GM23248 (cell line): ENCODE measurements at places on chromosomes 12 and 14. TPM values are rescaled to one million over a fixed set of nuclear protein-coding genes. Genes with fewer than 3 reads are reported as not detected.
A peak's percentile ranks its signal among the peaks of the same experiment; 100 is the strongest.

Gene KRT7
- 5.7 and 11.0 TPM in 2 replicates for total RNA-seq

Gene IL31
- total RNA-seq, result not detected in 2 replicates

Gene BHLHE41
- 0.76 and 1.6 TPM in 2 replicates for total RNA-seq

- H3K27me3 ChIP-seq, result no peaks in the 10 kb centered on the region
- no peaks in the 10 kb centered on the region for H3K4me1 ChIP-seq
- peak; percentile 46 for DNase-seq
- H3K27ac ChIP-seq, result no peak overlapping the region
- H3K4me3 ChIP-seq, result no peak overlapping the region
Observed at GRCh38 chr14:73935666-73936065, 14.2 kb downstream of the FAM161B start.

DNA sequence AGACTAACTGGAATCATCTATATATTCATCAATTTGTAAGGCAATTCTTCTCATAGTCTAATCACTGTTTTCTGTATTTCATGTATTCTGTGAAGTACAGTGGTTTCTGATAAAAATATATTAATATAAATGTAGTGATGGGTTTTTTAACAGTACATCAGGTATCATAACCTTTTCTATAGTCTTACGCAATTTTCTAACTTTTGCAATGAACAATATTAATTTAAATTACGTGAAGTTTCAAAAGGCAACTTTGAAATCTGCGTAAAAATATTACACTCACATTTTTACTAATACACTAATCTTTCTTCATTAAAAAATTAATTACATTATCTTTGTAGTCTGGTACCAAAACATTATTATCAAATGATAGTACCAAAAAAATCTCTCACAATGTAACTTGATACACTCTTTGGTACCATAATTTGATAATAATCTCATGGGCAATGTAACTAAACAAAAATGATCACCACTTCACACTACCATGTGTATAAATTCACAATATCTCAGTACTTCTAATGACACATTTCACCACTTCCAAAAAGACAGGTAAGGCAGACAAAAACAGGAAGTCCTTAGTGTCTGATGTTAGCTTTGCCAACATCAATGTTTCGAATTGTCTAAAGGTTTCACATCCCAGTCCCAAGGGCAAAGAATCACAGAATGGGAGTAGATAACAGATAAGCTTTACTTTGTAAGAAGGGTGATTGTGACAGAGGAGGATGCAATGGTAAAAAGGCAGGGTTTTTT, 8.7 kb downstream of the DNAI7 start:
- H3K27me3 ChIP-seq, result no peaks in the 10 kb centered on the region
- DNase-seq, result no peak
- no peaks in the 10 kb centered on the region for H3K36me3 ChIP-seq
- H3K4me3 ChIP-seq, result no peak overlapping the region
- peaks cover 5% of the 10 kb centered on the region for H3K4me1 ChIP-seq

DNA sequence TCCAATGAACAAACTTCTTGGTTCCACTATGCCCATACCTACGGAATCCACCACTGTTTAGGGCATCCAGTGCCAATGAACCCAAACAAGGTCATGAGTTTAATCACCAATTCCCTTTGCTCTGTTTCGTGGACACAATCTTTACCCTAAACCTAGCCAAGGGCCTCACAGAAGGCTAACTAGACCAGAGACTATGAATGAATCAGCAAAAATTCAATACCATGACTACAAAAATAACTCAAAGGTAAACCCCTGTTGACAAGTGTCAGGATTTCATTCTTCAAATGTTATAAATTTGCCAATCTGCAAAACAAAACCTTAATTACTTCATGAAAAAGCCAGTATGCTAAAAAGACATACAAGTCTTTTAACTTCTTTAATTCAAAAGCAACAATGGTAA, 96.7 kb downstream of the CEP128 start:
- no peaks in the 10 kb centered on the region for H3K36me3 ChIP-seq
- no peak for DNase-seq
- H3K27me3 ChIP-seq, result no peaks in the 10 kb centered on the region
- no peak overlapping the region for H3K27ac ChIP-seq
- peaks cover 10% of the 10 kb centered on the region; the same call in 1 of the 2 replicates for H3K4me1 ChIP-seq

GRCh38 chr14:56005191-56006053, 112.8 kb upstream of the PELI2 start:
- peak; percentile 92 for DNase-seq
- no peaks in the 10 kb centered on the region for H3K27me3 ChIP-seq
- peak overlapping the region; percentile 97 for H3K27ac ChIP-seq

- peak overlapping the region; percentile 74 for H3K27ac ChIP-seq
- H3K4me3 ChIP-seq, result no peak overlapping the region
- no peaks in the 10 kb centered on the region for H3K27me3 ChIP-seq
- no peaks in the 10 kb centered on the region for H3K36me3 ChIP-seq
- DNase-seq, result peak; percentile 43
Observed at GRCh38 chr14:51327376-51327775, 87.3 kb downstream of the TMX1 start.

DNA sequence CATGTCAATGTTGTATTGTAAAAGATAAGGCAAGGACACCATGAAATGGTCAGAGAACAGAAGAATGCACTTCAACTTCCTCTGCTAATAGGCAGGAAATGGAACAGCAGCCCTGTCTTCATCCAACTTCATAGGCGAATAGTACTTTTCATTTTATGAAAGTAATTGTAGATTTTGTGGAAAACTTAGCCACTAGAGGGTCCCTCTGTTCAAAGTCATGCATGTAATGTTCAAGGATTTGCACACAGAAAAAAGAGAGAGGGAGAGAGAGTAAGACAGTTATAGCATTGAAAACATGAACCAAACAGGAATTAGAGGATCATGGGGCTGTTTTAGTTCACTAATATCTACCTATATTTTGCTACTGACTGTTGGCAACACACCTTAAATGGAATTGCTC, 172.2 kb downstream of the FLRT2 start:
- H3K36me3 ChIP-seq, result no peaks in the 10 kb centered on the region
- no peak overlapping the region for H3K4me3 ChIP-seq
- no peaks in the 10 kb centered on the region for H3K4me1 ChIP-seq
- no peak for DNase-seq
- H3K27me3 ChIP-seq, result no peaks in the 10 kb centered on the region

- no peak overlapping the region for H3K27ac ChIP-seq
- H3K36me3 ChIP-seq, result no peaks in the 10 kb centered on the region
- H3K4me1 ChIP-seq, result no peaks in the 10 kb centered on the region
- no peak overlapping the region for H3K4me3 ChIP-seq
- H3K27me3 ChIP-seq, result no peaks in the 10 kb centered on the region; the same call in 1 of the 2 replicates
Observed at GRCh38 chr12:13289653-13290289, 93.2 kb downstream of the EMP1 start.

Gene SDSL
- total RNA-seq, result 5.1 and 6.3 TPM in 2 replicates

DNA sequence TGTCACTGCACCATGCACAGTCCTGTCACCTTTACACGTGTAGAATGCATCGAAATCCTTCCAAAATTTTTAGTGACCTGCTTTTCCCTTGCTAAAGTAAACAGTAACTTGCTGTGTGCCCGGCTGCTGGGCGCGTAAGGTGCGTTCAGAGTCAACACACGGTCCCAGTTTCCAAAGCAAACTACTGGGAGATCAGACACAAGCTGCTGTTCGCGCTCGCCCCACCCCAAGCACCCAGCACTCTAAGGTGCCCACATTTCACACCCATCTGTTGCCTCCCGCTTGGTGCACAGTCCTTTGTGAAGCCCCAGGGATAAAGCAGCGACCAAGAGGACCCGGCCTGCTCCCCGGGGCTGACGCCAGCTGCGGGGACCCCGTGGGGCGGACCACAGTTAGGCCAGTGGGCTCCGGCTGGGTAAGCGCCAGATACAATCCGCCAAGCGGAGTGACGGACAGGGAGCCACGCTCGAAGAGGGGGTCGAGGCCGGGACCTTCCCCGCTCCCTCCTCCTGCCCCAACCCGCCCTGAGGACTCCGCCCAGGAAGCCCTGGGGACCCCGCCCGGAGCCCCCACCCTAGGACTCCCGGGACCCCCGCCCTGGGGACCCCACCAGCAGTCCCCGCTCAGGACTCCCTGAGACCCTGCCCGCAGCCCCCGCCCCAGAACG, 633 bp downstream of the STX2 start:
- peak; percentile 64 for DNase-seq
- no peaks in the 10 kb centered on the region for H3K36me3 ChIP-seq
- peaks cover 7% of the 10 kb centered on the region; the same call in 1 of the 2 replicates for H3K4me1 ChIP-seq
- peak overlapping the region; percentile 90 for H3K4me3 ChIP-seq
- H3K27ac ChIP-seq, result 0 out of 2 replicates have a peak overlapping the region, but pooled peaks have one; percentile 3
- H3K27me3 ChIP-seq, result no peaks in the 10 kb centered on the region

DNA sequence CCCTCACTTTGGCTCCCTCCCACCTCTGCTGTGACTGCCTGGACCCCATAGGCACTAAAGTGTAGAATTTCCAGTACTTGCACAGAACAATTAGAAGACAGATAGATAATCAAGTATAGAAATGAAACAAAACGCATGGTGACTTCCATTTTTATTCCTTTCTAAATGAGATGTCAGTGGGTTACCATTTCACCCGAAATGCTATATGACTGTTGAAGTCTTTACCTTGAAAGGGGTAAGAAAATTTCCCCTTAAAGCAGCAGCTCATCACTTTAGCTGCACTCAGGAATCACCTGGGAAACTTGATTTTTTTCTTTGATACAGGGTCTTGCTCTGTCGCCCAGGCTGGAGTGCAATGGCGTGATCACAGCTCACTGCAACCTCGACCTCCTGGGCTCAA, 12.5 kb upstream of the KSR2 start:
- H3K27me3 ChIP-seq, result no peaks in the 10 kb centered on the region
- H3K36me3 ChIP-seq, result no peaks in the 10 kb centered on the region
- no peak overlapping the region for H3K27ac ChIP-seq
- H3K4me1 ChIP-seq, result peaks cover 13% of the 10 kb centered on the region
- H3K4me3 ChIP-seq, result no peak overlapping the region
- DNase-seq, result no peak

Gene PZP
- total RNA-seq, result not detected in 2 replicates

DNA sequence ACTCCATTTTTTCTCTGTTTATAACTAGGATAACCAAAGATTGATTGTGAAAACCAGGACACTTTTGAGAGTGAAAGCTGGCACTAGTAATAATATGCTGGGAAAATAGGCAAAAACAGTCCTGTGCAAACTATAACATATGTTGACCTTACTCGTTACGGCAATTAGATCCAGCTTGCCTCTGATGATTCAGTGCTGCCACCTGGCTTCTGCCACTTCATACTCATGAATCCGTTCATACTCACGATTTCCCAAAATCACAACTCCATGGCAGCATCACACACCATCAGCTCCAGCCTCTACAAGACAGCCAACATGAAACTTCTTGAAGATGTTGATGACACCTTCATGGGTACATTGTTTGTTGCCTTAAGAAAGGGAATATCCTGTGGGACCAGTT, 49.1 kb upstream of the CAND1 start:
- H3K4me3 ChIP-seq, result no peak overlapping the region
- H3K27ac ChIP-seq, result no peak overlapping the region
- no peaks in the 10 kb centered on the region; the same call in 1 of the 2 replicates for H3K27me3 ChIP-seq
- H3K4me1 ChIP-seq, result no peaks in the 10 kb centered on the region

DNA sequence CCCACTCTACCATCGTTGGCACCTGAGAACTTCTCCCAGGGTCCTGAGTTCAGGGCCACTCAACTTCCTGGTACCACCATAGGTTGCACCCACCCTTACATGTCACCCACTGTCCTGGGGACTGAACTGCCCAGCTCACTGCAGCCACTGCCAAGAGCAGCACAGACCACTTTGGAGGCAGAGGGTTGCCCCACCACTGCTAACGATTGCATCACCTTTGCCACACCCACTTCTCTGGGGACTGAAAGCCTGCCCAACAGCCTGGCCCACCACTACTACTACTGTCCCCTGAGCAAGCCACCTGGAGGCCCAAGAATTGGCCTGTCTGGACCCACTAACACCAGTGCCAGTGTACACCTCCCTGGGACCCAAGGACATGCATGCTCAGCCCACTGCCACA, 27.6 kb downstream of the CACNA2D4 start:
- H3K4me1 ChIP-seq, result no peaks in the 10 kb centered on the region
- peaks cover 26% of the 10 kb centered on the region for H3K27me3 ChIP-seq
- no peak overlapping the region for H3K4me3 ChIP-seq
- H3K36me3 ChIP-seq, result no peaks in the 10 kb centered on the region
- H3K27ac ChIP-seq, result no peak overlapping the region

DNA sequence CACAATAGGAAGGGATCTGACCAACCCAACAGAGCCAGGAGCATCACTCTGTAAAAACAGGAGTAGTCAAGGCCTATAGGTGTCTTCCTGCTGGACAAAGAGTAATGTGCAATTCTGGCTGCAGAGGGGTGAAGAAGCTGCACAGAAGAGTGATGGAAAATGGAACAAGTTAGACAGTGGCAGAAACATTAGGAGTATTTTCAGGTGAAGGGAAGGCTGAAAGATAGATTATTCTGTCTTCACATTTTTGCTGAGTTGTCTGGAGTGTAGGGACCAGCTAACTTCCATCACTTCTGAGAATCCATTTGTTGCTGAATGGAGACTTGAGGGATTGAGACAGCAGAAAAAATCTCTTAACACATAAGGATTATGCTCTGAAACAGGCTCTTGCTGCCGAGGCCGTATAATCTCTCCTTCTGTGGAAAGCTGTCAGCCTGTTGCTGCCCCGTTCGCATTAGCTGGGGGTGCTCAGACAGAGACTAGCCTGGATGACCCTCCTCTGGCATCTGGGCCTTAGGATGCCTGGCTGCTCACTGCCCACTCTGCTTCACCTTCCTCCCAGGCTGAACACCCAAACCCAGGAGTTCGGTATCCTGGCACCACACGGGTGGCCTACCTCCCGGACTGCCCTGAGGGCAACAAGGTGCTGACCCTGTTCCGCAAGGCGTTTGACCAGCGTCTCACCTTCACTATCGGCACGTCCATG, 3.1 kb upstream of the ARHGEF25 start:
- H3K27ac ChIP-seq, result no peak overlapping the region
- no peak overlapping the region for H3K4me3 ChIP-seq
- H3K36me3 ChIP-seq, result no peaks in the 10 kb centered on the region
- peaks cover 25% of the 10 kb centered on the region for H3K4me1 ChIP-seq
- DNase-seq, result no peak

DNA sequence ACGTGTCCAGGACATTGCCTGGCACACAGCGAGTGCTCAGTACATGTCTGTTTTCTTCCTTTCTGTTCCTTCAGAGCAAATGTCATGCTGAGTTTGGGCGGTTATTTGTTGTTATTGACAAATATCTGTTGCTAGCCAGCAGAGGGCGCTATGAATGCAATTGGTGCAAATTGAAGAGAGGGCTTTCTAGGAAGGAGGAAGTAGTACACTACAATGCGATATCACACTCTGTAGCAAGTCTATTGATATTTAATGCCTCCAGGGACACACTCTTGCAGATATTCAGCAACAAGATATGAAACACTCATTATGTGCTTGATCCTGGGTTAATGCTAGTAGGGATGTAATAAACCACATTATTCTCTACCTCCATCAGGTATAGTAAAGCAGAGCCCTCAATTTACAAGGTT, 267.3 kb upstream of the SRRM4 start:
- no peak overlapping the region for H3K4me3 ChIP-seq
- H3K27ac ChIP-seq, result no peak overlapping the region
- no peaks in the 10 kb centered on the region for H3K4me1 ChIP-seq
- peak; percentile 29 for DNase-seq
- no peaks in the 10 kb centered on the region for H3K36me3 ChIP-seq

- peaks cover 4% of the 10 kb centered on the region; the same call in 1 of the 2 replicates for H3K4me1 ChIP-seq
- H3K4me3 ChIP-seq, result no peak overlapping the region
- H3K27ac ChIP-seq, result no peak overlapping the region
- H3K36me3 ChIP-seq, result no peaks in the 10 kb centered on the region
Observed at GRCh38 chr12:132488127-132489077, 1.5 kb upstream of the FBRSL1 start.

Gene LYZ
- total RNA-seq, result not detected in 2 replicates
